ENCODE measurements at places on chromosomes 7 and 10.

DNA sequence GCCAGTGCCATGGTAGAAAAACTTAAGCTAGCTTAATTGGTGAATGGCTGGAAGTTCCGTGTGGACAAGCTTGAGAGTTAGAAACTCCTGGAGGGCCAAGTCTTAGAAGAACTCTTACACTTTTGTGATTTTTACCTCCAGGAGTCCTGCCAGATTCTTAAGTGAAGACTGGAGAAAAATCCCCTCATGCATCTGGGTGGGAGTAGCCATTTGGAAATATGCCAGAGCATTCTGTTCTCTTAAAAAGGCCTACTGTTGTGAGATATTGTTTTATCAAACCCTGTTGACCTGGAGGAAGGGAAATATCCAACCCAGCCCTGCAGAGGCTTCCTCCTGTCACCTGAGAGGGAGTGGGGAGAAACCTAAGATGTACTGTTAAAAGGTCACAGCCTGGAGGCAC is 17.6 kb upstream of the MCM10 start:
- DNase-seq = no peak

DNA sequence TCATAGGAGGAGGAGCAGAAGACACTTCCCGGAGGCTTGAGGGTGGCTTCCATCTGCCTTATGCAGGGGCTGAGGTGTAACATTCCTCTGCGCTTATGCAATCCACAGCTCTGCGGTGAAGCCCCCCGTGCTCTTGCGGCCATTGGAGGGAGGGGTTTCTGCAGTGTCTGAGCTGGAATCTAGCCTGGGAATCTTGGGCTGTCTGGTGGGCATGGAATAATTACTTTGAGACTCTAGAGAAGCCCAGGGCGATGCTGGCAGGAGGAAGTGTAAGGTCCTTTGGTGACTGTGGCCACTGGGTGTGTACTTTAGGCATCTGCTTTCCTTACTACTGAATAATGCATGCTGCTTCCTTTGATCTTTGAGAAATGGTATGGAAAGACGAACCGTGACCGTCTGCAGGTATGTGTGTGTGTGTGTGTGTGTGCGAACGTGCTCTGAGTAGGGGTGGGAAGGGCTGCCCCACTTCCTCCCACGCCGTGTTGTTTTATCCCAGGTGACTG is 181.0 kb downstream of the PRPF18 start:
- no peak for DNase-seq

GRCh38 chr10:92593619-92594588 is 974 bp downstream of the KIF11 start:
- peak; percentile 57 for DNase-seq

DNA sequence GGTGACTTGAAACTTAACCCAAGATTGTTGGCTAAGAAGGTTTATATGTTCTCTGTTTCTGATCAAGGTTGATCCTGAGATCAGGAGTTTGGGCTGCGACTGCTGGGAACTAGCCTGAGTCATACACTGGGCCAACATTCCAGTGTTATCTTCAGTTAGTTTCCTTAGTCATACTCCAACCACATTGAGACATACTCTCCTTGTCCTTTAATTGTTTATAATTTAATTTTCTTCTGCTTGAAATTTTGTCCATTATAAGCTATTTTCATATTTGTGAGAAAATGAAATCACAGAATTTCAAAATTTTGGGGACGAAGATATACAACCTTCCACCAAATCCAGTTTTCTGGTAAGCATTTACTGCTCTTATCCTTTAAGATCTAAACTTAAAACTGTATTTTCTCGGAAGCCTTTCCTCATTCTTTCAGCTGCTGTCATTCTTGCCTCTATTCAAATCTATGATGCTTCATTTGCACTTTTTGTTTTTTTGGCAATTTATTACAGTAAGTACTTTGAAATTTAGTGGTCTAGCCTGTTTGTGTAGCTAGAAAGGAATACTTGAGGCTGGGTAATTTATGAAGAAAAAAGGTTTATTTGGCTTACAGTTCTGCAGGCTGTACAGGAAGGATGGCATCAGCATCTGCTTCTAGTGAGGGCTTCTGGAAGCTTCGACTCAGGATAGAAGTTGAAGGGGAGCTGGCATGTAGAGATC is 63.4 kb upstream of the POT1 start:
- DNase-seq = no peak

DNA sequence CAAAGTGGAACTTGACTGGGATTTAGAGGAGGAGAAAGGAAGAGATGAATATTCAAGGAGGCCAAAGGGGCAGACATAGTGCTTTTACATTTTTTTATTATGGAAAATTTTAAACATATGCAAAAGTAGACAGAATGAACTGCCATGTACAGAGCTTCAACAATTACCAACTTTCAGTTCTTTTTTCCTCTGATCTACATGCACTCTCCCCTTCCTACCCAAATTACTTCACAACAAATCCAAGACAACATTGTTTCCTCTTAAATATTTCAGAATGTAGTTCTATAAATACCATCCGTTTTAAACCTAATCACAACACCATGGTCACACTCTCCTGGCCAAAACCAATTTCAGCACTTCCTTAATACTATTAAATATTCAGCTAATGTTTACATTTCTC is 83.5 kb upstream of the FZD1 start:
- DNase-seq = no peak

DNA sequence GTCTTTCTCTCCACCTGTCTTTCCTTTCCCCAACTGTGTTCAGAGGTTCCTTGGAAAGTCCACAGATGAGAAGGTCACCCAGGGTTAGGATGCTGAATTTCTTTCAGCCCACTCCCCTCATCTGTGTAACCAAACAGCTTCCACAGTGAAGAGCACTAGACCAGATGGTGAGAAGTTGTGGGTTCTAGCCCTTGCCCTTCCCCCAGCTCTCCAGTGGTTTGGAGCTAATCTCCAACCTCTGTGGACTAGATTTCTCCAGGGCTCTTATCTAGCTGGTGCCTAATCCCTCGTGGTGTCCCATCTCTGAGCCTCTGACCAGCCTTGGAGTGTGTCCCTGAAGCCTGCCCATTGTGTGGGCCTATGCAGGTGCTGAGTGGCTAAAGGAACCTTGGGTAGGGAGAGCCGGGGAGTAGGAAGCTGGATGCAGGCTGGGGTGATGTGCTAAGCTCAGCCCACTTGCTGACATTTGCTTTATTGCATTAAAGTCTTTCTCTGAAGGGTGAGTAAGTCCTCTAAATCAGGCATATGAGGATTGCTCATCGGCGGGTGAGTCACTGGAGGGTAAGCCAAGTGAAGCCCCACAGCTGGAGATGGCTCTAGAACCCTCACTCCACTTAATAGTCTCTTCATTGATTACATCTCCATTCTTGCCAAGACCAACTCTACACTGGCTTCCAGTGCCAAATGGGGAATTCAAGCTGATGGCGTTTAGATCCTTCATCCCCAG is 14.9 kb downstream of the DUSP5 start:
- DNase-seq = peak; percentile 63

DNA sequence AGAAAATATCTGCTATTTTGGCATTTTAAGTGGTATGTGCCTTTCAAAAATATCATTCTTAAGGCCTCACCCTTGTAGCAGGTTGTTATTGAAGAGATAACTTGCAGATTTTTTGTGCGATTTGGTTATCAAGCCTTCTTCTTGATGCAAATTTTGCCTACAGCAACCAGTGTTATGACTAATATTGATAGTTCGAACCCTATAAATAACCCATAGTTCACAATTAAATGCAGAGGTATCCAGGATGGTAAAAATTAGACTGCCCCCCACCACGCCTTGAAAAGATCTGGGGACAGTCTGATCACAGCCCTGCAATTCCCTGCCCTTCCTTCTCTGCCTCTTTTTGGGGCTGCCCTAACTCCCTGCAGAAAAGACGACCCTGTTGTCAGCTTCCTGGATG is 28.4 kb upstream of the RAPGEF5 start:
- DNase-seq = no peak

DNA sequence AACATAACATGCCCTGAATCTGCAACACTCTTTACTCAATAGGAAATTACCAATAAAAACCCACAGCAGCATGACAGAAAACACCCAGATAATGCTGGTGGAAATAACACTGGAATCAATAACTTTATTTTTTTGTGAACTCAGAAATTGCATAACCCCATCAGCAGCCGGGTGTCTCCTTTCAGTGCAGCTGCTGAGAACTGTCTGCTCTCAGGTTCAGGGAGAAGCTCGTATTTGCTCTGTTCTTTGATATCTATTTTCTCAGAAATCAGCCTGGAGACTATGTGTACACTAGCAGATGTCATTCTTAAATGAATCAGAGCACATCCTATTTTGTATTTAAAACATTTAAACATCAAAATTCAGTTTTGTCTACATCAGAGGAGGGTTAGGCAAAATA is 506.0 kb downstream of the POM121L12 start:
- no peak for DNase-seq

DNA sequence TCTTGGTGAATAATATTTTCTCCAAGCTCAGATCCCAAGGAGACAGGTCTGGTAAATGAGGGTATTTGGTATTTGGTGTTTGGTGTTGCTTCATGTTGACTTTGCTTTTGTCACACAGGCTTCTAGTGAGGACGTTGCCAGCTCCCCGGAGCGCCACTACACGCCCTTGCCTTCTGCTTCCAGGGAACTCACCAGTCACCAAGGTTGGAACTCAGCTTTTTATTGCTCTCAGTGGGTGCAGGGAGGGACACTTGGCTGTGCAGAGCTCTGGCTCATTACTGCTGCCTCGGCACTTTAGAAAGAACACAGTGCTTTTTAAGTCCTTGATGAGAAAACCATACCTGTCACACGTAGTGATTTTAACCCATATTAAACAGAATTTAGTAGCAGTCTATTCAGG is 892.9 kb downstream of the LRMDA start:
- DNase-seq = no peak

GRCh38 chr7:17863095-17863808 is 77.0 kb downstream of the SNX13 start:
- DNase-seq = no peak

- no peak for DNase-seq
Measured at GRCh38 chr7:70527520-70528115, 604.3 kb upstream of the GALNT17 start.

- DNase-seq = no peak
Measured at GRCh38 chr10:50375051-50375452, 123.7 kb upstream of the ASAH2 start.

DNA sequence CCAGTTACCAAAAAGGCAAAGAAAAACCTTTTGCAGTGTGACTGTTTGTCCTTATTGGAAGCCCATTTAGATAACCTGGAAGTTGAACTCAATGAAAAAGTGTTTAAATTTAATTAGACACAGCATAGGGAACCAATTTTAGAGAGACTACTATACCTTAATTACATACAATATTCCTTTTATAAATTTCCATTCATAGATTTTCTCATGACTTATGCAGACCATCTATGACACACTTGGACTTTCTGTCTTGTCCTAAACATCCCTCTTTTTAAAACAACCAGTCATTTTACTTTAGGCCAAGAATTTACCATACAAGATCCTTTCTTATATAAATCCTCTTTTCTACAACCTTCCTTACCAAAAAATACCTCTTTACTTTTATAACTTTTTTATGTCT is 61.6 kb downstream of the MTURN start:
- DNase-seq = no peak

DNA sequence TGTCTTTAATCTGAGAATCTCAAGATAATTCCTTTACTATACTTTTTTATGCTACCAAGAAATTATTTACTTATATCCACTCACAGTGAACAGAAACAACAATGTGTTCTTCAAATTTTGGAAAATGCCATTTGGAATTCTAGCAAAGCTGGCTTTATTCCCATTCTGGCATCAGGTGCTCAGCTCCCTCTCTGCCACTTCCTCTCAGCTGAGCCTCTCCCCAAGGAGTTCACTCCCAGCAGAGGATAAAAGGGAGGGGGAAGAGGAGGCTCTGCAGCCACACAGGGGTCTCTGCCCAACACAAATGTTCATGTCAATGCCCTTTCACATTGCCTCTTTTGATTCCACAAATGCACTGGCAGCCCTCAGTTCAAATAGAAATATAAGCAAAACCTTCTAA is 116.9 kb downstream of the CPEB3 start:
- no peak for DNase-seq

- no peak for DNase-seq
Measured at GRCh38 chr10:17001297-17001744, 128.3 kb downstream of the CUBN start.

DNA sequence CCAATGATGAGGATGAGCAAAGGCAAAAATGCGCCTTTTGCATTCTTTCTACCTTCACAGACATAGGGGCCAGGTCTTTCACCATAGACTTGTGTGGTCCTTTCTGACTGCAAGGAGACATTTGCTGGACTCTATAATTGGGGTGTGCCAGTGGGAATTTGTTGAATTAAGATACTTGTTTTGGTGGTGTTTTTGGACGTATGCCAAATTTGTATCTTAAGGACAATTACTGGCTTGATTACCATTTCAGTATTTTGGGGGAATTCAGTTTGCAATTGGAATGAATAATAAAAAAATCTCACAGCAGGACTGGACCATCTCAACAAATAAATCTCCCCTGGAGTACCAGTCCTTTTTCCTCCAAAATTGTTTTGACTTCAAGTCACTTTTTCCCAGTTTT is 47.9 kb downstream of the SND1 start:
- no peak for DNase-seq
